ENCODE measurements at places on chromosomes 5 and 9.
A peak's percentile ranks its signal among the peaks of the same experiment; 100 is the strongest.

DNA sequence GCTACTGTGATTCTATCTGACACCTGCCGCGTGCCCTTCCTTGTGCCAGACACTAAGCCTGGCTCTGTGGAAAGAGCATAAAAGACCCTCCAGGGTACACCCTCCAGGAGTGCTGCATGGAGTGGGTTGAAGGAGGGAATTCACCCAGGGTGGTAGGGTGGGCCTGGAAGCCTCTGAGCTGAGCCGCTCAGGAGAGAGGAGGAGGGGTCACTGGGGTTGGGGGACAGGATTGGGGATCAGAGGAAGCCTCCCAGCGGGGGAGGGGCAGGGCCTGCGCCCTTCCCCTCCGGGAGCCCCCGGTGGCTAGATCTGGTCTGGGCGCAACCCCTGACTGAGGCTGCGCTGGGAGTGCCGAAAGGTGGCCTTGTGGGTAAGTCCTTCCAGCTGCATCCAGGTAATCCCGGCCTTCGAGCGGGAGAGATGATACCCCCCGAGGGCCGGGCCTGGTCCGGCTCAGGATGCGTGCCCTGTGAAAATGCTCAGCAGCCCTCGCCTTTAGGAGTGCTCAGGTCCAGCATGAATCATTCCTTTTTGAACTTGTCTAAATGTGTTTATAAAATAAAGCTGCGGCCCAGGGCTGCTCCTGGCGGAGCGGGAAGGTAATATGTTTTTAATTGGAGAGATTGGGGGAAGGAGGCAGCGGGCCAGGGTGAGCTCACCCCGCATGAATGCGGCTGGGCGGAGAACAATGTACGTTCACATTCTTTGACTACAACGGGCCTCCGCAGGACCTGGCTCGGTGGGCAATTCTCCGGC lies 118.1 kb upstream of the SMIM23 start:
- DNase-seq, result peak; percentile 95

DNA sequence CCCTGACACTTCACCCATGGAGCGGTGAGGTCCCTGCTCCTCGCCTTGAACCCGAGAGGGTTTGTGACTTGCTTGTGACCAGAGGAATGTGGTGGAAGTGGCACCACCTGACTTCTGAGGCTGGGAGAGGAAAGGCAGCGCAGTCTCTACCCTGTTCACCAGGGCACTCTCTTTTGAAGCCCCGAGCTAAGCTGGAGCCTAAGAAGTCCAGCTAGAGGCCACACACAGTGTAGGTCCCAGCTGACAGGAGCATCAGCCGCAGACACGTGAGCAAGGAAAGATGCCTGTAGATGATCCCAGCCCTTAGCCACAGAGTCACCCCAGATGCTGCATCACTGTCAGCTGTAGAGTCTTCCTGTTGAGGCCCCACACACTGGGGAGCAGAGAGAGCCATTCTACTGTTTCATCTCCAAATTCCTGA lies 1.7 kb upstream of the ANGPTL2 start:
- no peak for DNase-seq

DNA sequence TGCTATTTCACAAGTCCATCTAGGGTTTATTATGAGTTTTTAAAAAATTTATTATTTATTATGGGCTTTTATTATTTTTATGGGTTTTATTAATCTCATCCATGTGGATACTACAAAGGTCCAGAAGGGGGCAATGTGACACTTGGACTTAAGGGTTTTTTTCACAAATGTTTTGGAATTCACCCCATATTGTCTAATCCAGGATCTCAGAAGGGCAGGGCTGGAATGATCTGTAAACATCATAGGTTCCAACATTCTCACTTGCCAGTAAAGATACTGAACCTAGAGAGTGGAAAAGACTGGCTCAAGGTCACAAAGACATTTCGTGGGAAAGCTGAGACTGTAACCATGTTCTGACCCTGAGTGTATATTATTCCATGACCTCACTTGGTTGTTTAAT lies 35.6 kb downstream of the NIM1K start:
- DNase-seq, result peak; percentile 45

DNA sequence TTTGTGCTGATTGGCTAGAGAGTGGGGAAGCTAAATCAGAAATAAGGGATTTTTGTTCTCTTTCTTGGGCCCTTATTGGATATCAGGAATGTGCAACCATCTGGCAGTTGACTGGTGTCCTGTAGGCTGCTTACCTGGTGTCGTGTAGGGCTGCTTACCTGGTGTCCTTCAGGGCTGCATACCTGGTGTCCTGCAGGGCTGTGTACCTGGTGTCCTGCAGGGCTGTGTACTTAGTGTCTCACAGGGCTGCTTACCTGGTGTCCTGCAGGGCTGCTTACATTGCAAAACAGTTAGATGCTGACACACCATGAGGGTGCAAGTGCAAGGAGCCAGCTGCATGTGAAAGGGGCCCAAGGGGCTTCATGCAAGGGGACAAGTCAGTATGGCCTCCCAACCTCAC lies 249.3 kb downstream of the ICE1 start:
- DNase-seq, result peak; percentile 8
